ENCODE measurements at places on chromosomes 3 and 15.

GRCh38 chr15:26806151-26806550 lies 33.3 kb upstream of the GABRB3 start:
- DNase-seq = no peak

DNA sequence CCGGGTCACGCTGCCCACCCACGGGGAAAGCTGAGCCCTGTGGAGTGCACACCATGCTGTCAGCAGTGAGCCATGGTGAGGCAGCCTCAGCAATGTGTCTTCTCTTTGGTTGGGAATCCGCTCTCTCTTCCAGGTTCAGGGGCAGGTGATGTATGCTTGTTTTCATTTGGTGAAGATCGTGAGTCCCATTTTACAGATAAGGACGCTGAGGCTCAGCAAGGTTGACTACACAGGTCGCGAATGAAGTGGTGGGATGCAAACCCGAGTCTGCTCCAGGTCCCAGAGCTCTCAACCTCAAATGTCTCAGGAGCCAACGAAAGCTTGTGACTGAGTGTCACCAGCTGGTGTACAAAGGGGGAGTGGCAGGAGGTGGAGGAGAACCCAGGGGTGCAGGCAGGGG lies 74.3 kb downstream of the RPN1 start:
- DNase-seq = no peak

DNA sequence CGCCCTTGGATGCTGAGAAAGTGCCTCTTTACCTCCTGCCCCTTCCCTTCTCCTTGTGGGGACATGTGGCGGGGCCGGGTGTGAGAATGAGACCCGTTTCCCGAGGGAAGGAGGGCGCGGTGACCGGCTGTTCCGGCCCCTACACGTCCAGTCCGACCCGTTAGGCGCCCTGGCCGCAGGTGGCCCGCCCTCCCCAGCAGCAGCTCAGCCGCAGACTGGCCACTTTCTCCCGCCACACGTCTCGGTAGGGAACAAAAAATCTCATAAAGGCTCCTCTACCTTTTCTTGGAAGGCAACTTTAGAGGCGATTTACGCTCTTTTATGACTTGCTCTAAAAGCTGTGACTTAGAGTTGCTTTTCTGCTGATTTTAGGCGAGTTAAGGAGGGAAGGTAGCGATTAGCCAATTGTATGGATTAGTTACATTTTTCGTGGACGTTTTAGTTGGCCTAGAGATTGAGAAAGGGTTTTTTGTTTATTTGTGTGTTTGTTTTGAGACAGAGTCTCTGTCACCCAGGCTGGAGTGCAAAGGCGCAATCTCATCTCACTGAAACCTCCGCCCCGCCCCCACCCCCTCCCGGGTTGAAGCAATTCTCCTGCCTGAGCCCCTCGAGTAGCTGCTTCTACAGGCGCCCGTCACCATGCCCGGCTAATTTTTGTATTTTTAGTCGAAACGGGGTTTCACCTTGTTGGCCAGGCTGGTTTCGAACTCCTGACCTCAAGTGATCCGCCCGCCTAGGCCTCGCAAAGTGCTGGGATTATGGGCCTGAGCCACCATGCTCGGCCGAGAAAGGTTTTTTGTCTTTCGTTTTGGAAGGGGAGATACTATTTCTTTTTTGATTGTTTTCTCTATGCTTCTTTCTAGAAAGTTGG lies 8.3 kb upstream of the PGPEP1L start:
- no peak for DNase-seq

DNA sequence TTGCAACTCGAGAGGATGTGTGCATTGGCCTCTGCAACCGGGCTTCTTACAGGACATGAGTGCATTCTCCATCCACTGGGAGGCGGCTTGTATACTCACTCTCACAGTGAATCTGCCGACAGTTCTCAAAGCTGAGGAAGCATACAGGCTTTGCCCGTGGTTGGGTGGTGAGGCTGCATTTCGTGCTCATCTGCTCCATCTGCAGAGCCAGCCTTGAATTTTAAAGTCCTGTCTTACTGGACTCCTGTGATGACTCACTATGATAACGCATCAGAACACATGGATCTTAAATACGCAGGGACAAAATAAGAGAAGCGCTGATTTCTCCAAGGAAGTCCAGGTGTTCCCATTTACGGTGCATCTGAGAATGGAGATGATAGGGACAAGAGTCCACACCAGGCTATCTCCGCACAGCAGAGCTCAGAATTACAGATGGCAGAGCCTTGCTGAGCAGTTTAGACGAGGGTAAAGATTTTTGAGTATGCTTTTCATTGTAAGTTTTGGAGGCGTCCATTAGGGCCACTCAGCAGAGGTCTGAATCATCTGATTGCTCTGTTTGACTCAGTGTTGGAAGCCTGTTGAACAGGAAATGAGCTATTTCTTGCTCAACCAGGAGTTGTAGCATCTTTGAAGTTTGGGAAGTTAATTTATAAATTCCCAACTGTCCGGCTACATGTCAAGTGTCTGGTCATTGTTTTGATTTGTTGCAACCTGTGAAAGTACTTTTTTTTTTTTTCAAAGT lies 87.1 kb downstream of the GABRG3 start:
- no peak for DNase-seq

Data from stimulated activated CD4-positive, alpha-beta T cell treated with anti-CD3 and anti-CD28 coated beads, Interleukin-12 subunit alpha, Interleukin-12 subunit beta, amount 100 ng/mL, for 24 hours (primary cell).